Stimulated activated CD4-positive, alpha-beta T cell treated with anti-CD3 and anti-CD28 coated beads, Interleukin-2, amount 100 ng/mL, for 24 hours (primary cell): ENCODE measurements at places on chromosomes 5 and 9.

DNA sequence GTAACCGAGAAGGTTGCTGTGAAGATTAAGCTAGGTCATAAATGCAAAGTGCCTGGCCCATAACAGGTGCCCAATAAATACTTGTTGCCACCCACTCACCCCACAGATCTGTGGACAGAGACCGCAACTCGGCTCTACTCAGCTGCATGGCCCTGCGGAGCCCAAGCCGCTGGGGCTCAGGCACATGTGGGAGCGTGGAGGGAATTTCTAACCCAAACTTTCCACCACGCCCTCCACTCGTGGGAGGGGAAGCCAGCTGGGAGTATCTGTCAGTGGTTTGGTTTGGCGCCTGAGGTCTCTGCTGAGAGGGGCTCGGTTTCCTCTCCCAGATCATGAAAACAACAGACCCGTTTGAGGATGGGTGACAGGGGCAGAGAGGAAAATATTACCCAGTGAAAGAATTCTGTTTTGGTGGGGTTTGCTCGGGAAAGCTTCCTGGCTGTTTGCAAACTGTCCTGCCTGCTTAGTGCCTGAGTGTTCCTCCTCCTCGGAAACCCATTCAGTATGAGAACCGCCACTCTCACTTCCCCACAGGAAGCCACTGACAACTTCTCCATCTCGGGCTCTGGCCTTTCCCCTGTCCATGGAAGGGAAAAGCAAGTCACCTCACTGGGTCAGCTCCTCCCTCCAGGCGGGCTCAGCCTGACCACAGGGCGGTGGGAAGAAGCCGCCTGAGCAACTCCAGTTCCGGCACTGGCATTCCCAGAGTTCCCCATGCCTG lies 60.1 kb downstream of the RGS3 start:
- DNase-seq: peak; percentile 77

DNA sequence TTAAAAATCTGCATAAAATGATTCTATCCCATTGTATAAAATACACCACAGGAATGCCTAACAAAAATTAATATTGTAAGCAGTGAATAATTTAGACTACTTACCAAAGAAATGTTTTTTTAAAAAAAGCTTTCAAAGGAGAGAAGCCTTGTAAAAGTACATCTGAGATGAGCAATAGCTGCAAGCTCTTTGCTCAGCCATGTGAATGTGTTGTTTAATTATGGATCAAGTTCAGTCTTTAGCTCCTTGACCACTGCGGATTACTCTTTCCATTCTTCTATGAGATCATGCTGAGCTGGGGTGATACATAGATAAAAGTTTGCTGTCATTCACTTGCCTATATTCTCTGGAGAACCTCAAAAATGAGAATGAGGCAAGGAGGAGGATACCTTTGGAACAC lies 782.4 kb upstream of the ZNF608 start:
- DNase-seq: no peak

GRCh38 chr9:130104491-130105193 lies 50.9 kb downstream of the GPR107 start:
- no peak for DNase-seq

DNA sequence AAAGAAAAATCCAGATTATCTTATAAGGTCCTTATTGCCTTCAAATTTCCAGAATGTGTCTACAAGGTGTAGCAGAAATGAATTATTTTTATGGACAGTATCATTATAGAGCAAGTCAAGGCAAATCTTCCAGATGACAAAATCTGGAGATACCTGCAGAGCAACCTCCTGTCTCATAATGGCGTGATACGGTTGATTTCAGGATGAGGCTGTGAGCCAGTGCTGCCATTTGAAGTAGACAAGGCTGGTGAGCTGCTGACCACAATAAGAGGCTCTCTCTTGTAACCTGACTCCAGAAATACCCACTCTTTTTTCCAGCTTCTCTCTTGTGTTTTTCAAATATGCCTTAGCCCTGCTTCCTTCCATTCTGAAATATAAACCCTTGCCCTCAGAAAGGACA lies 108.2 kb downstream of the HTR1A start:
- DNase-seq: no peak

DNA sequence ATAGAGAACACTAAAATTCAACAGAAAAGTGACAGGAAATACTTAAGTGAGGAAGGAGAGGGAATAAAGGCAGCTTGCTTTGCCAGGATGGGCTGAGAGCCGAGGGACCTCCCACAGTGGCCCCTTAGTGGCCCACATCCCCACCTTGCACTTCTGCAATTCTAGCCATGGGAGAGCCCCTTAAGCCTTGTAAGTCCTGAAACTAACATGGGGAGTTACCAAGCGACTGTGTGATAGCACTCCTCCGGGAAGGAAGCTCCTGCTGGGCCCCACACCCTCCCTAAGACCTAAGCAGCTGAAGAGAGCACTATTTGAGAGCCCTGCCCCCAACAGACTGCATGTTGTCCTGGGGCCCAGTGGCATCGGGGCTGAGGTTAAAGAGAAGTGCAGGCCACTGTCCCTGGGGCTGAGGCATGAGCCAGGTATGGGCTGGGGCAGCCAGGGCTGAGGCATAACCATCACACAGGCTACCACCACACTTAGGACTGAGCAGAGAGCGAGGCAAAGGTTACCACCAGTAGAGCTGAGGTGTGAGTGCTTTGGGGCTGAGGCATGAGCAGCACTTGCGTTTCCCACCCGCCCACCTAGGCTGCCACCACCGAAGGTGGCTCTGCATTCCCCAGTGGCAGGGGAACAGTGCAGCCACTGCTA lies 301.8 kb upstream of the TRPC7 start:
- DNase-seq: no peak

DNA sequence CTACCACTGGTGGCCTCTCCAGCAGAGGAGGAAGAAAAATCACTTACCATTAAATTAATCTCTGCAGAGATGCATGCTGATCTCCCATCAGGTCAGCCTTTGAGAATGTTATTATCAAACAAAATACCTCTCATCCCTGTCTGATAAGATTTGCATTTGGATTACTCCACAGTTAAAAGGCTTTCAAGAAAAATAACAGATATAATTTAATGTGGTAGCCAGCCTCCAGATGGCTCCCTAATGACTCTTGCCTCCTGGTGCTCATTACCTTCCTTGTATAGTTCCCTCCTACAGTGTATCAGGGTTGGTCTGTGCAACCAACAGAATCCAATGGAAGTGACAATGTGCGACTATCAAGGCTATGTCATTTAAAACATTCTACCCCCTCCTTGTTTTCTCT lies 63.6 kb upstream of the TNPO1 start:
- DNase-seq: no peak

- DNase-seq: no peak
Measured at GRCh38 chr5:142020122-142020659, 7.4 kb upstream of the GNPDA1 start.

- DNase-seq: no peak
Measured at GRCh38 chr5:98454407-98454806, 319.1 kb upstream of the RGMB start.
